T-helper 9 cell (primary cell): ENCODE measurements at places on chromosomes 11 and 22.

DNA sequence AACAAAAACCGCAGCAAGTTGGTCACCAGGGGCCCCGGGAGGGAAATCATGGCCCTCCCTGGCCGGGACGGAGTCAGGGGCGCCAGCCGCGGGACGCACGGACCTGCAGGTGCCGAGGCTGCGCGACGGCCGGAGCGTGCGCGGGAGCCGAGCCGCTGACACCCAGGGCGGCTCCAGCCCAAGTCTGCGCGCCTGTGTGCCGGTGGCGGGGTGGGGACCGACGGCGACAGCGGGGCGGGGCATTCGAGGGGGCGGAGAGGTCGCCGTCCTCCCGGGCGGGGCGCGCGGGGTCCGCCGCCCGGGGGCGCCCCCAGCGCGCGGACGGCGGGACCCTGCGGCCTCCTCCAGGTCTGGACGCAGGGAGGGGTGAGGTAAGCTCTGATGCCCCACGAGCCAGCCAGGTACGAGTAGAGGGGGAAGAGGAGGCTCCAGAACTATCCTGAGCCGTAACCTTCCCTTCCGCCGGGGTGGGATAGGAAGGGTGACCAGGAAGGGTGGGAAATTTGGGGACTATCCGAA lies at the start of gene ESAM:
Gene ESAM (minus strand): TSS at position 186 of the 519 bp plus-strand sequence. CDS start 136 bp downstream, at position 50.
- DNase-seq: peak; percentile 61

DNA sequence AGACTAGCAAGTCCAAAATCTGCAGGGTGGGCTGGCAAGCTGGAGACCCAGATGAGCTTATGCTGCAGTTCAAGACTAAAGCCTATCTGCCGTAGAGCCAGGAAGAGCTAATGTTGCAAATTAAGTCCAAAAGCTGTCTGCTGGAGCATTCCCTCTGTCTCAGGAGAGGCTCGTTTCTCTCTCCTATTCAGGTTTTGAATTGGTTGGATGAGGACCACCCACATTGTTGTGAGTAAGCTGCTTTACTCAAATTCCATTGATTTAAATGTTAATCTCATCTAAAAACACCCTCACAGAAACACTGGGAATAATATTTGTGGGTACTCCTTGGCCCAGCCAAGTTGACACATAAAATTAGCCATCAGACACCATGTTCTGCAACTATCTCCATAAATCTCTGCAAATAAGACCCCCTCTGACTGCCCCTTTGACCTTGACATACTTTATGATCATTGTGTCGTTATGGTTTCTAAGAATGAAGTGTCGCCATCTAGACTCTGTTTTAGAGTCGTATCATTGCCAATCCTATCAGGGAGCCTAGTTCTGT lies 16.8 kb upstream of the CUL5 start:
- no peak for DNase-seq

- DNase-seq: no peak
Measured at GRCh38 chr11:93939084-93939760, 81.9 kb upstream of the HEPHL1 start.

- no peak for DNase-seq
Measured at GRCh38 chr22:29967461-29967860, 84.5 kb downstream of the MTMR3 start.

DNA sequence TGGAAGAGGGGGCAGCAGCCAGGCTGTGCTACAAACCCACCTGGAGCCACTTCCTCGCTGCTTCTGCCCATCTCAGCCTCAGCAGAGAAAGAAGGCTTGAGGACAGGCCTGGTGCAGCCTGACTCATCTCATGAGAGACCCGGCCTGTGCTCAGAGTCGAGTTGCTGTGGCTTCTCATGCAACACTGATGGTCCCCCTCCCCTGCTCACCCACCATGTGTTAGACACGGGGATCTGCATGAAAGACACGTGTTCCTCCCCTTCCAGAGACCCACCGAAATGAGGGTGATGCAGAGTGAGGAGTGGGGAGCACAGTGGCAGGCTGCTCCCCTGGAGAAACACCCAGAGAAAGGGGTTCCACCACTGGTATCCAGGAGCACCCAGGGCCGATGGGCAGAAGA lies 15.0 kb downstream of the RTN4R start:
- no peak for DNase-seq

DNA sequence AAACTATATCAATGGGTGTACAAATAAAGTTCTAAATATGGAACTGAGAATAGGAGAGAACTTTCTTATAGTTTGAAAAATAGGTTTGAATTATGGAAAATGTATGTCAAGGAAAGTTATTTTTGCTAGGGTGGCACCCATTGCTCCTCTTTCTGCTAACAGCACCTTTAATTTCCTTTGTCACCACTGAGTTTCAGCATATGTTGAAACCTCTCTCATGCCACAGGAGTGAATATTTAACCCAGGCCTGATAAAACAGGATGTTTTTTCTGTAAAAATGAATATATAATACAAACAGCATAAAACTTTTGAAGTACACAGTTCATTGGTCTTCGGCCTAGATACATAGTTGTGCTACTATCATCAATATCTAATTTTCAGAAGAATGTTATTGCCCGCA lies 385.5 kb upstream of the ANO5 start:
- DNase-seq: no peak
